G401 (cell line): ENCODE measurements at places on chromosomes 1 and 21.

GRCh38 chr1:17943506-17943905 lies 164.1 kb upstream of the IGSF21 start:
- DNase-seq = no peak

GRCh38 chr21:38857152-38857825 lies 51.6 kb downstream of the ETS2 start:
- no peak for DNase-seq

DNA sequence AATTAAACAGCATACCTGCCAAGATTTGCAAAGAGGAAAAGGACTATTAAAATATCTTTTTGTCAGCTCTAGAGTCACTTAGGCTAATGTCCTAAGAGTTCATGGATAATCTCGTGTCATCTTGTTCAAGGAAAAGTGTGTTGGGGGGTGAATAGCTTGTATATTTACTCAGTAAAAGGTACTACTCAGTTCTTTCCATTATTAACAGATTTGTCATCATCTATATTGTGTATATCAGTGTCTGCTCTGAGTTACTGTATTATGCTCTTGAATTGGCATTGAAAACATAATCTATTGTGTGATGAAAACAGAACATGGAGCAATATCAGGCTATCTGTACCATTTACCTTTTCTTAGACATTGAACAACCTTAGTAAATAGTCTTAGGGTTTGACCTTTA lies 41.9 kb downstream of the SMG7 start:
- no peak for DNase-seq

DNA sequence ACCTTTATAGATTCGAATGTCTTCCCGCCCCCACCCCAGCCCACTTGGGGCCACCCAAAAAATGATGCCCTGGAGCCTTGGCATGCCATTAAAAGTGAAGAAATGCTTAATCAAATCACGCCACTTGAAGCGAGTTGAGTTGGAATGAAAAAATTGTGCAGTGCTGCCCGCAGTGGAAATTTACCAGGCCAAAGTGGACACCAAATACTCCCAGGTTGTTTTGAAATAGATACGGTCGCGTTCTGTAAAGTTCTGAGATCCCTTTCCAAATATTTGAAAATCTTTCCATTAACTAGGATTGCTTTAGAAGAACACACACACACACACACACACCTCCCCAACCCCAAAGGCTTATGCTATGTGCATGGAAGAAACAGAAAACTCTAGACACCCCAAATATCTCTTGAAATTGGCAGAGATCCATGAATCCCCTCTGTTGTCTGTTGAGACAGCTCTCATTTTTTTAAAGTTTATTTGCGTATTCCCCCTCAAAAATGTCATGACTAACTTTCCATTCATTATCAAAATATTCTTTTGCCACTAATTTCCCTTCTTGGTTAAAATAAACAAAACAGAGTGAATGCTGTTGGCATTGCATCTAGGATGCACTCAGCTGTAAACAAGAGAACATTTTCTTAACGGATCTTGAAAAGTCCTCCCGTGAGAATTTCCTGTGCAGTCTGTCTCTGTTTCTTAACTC lies 142.3 kb upstream of the KCNE2 start:
- no peak for DNase-seq

GRCh38 chr1:8947127-8947691 lies 1.5 kb downstream of the CA6 start:
- DNase-seq = peak; percentile 7
